ENCODE measurements at places on chromosomes 1 and 21.

GRCh38 chr1:92653605-92654381 is 131.1 kb downstream of the EVI5 start:
- no peak for DNase-seq

DNA sequence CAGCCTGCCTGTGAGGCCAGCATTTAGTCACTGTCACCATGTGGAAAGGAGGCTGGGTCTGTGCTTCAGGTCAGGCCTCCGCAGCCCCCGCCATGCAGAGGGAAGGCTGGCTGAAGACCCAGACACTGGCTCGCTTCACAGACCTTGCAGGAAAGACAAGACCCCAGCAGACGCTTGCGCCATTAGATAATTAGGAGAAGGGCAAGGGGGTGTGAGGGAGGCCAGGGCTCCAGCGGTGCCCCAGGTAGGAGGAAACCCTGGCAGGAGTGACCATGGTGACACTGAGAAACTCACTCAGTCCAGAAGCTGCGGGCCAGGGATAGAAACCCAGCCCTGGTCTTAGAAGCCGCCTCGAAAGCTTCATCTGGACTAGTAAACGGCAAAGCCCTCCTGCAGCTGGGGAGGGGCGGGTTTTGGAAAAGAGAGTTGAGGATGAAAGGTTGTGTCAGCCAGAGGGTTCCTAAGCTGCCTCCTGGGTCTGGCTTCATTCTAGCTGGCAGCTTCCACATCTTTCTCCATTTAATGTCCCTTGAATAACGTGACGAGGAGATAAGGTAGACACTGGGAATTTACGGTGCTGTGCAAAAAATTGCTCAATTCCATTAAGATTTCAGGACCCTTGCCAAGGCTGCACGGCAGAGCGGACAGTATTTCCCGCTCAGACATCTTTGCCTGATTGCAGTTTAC is 294.1 kb upstream of the VAMP3 start:
- no peak for DNase-seq

GRCh38 chr1:11147197-11147770 is 41.9 kb upstream of the ANGPTL7 start:
- no peak for DNase-seq

- DNase-seq, result peak; percentile 5
Observed at GRCh38 chr1:207565546-207566468, 69.8 kb downstream of the CR1 start.

DNA sequence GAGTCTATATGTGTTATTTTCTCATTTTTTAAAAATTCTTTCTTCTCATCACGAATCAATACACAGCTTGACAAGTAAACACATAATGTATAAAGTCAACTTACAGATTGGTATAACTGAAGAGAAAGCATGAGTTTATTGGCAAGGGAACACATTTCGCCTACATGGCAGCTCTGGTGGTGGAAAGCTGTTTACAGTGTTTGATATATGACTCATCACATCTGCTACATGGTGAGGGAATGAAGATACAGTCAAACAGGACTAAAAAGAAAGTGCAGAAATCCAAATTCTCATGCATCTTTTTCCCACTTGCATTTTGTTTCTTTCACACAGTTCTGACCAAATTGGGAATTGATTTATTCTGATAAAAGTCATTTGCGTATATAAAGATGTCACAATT is 122.2 kb upstream of the ADGRL4 start:
- DNase-seq, result no peak

GRCh38 chr1:156414461-156415064 is 45.6 kb downstream of the RHBG start:
- peak; percentile 77 for DNase-seq

GRCh38 chr1:19921310-19921709 is 2.1 kb downstream of the PLA2G2E start:
- no peak for DNase-seq

DNA sequence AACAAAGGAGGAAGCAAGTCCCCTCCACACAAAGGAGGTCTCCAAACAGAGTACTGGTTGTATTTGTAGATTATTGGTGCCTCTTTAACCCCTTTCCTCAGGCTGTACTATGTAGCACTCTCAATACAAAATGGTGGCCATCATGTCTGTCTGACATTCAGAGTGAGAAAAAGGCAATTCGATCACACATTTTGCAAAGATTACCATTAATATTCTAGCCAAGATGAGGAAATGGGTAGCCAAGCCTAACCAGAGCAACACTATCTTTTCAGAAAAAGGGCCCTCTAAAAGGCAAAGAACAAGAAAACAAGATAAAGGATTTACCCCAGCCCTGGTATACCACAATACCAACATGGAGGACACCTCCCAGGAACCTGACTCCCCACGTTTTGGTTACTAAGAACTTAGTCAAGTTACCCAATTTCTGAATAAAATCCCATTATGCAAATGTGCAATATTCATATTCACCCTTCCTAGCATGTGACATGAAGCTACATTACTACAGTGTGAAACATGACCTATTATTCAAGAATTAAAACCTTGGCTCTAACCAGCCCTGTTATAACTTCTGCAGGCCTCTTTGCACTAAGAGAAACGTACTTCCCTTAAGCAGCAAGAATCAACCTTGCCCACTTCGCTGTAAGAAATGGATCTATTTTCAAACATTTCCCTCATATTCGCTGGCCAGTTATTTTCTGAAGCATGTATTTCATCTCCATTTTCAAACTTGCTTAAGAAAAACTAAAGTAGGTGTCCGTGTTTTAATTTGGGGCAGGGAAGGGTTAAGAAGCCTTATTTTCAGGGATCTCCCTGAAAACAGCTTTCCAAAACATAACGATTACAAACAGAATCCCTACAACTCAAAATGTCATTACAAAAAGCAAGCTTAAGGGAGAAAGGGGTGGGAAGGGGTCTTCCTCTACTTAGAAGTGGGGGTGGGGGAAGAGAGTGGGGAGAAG is 2.1 kb downstream of the KDM5B start:
- DNase-seq, result no peak
